ENCODE measurements at places on chromosomes 4 and X.

GRCh38 chrX:124415115-124415800 is 68.9 kb downstream of the SH2D1A start:
- DNase-seq, result no peak

DNA sequence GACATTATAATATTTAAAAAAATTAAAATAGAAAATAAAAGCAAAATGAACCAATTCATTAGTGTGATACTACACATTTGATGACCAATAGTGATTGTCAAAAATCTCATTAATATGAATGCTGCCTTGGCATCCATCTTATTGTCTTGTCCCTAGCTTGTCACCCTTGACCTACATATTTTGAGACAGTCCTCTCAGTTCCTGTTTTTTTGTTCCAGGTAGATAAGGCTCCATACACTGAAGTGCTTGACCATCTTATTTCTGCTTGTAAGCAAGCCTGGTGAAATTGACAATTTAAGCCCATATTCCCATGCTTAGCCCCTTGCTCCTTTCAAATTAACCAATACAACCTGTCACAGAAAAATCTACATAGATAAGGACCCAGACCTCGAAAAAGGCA is 534.0 kb upstream of the FMR1 start:
- no peak for DNase-seq

DNA sequence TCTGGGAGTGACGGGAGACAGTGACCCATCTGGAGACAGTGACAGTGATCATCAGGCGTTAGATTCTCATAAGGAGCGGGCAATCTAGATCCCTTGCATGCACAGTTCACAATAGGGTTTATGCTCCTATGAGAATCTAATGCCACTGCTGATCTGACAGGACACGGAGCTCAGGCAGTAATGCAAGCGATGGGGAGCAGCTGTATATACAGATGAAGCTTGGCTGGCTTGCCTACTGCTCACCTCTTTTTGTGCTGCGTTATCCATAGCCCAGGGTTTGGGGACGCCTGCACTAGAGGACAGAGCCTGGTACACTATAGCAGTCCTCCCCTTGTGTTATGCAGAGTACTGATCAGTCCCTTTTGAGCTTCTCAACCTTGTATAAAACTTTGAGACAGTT is 23.5 kb downstream of the NFKB1 start:
- DNase-seq, result no peak

GRCh38 chr4:8439914-8440491 is 520 bp downstream of the ACOX3 start:
- DNase-seq, result no peak

GRCh38 chr4:70703619-70704214 is 15.4 kb downstream of the UTP3 start:
- DNase-seq, result no peak

GRCh38 chr4:62822306-62822705 is 1586.9 kb downstream of the TECRL start:
- no peak for DNase-seq

- DNase-seq, result no peak
These were observed 27.6 kb downstream of the INTU start for GRCh38 chr4:127660284-127660885.

GRCh38 chr4:80307183-80307735 is 28.3 kb upstream of the CFAP299 start:
- no peak for DNase-seq

- DNase-seq, result no peak
These were observed 74.8 kb downstream of the IL15 start for GRCh38 chr4:141711211-141711610.

DNA sequence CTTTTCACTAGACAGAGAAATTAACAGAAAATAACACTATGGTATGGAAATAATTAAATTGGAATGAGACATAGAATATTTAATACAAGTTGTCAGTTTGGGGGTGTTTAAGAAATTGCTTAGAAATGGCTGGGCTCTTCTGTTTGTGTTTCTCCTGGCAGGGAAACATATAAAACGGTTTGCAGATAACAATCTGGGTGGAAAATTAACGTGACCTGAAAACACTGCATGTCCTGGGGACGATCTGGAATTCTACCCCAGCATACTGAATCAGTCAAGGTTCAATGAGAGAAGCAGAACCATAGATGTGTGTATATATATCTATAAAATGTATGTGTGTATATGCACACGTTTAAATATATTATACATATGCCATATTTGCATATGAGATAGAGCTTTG is 109.8 kb downstream of the SPATA18 start:
- no peak for DNase-seq

- DNase-seq, result no peak
These were observed 7.6 kb downstream of the PRRG3 start for GRCh38 chrX:151702741-151703340.

DNA sequence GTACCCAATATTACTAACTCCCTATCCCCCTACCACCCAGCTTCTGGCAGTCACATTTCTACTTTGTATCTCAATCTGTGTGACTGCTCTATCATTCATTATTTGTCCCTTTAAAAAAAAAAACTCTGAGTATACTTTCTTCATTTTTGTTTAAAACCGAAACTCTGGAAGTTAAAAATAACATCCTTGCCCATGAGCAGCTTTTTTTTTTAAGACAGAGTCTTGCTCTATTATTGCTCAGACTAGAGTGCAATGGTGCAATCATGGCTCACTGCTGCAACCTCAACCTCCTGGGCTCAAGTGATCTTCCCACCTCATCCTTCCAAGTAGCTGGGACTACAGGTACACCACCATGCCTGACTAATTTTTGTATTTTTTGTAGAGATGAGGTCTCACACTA is 15.8 kb downstream of the UBE2K start:
- no peak for DNase-seq

DNA sequence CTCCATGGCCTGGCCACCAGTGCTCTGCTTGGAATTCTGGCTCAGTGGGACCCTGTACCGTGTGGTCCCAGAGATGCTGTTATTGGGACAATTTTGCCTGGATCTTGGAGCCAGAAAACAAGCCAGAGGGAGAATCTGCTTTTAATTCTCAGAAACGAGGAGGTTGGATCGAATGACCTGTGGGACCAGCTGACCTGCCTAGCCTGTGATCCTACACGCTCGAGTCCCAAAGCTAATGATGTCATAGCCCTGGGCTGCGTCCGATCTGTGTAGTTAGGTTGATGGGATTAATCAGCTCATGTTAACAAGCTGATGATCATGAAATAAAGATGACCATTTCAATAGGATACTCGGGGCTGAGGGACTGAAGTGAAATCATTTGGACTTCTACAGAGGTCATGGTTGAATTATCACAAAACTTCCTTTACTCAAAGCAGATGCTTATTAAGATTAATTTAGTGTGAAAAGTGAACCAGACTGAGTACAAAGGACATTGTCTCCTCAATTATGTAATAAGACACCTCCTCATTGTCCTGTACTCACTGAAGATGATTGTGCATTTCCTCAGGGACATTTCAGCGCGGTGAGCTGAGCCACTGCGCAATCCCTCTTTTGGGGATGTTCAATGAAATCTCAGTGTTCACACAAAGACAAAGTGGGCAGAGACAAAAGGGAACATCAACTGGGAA is 51.9 kb upstream of the STX18 start:
- no peak for DNase-seq

GRCh38 chr4:3192188-3192587 is 56.8 kb upstream of the MSANTD1 start:
- DNase-seq, result no peak

GRCh38 chr4:65617416-65617815 is 52.9 kb downstream of the EPHA5 start:
- no peak for DNase-seq

DNA sequence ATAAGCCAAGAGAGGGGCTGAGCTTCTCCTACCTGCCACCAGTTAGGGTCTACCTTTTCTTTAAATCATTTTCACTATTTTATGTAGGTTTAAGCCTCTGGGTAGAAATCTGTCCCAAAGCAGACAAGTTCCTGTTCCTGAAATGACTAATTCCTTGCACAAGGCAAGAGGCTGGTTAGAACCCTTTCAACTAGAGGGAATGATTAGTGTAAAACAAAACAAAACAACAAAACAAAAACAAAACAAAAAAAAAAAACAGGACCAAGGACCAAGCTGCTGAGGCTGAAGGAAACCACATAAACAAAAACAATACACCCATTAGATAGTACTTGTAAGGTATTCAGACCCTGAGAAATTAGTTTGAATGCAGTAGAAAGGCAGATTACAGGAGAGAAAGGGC is 62.7 kb downstream of the MAML3 start:
- no peak for DNase-seq

DNA sequence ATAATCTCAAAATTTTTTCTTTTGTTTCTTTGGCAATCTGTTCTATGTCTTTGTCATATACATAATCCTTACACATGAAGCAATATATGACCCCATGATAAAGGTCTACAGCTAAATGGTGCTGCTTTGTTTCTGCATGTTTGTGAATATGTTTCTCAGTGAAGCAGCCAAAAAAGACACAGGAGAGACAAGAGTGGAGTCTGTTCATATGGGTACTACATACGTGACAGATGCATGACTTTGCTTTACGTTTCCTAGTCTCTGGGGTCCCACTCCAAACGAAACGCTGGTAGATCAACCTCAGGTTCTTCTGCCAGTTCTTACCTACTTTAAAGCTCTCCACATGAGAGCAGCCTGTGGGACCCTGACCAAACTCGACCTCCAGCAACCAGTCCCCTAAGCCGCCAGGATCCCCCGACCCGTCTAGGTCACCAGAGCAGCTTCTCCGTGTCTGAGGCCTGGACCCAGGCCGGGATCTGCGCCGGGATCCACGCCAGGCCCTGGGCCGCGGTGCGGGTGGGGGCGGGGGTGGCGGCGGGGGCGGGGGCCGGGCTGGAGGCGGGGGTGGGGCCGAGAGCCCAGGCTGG is 1.5 kb downstream of the USP51 start:
- DNase-seq, result peak; percentile 56

DNA sequence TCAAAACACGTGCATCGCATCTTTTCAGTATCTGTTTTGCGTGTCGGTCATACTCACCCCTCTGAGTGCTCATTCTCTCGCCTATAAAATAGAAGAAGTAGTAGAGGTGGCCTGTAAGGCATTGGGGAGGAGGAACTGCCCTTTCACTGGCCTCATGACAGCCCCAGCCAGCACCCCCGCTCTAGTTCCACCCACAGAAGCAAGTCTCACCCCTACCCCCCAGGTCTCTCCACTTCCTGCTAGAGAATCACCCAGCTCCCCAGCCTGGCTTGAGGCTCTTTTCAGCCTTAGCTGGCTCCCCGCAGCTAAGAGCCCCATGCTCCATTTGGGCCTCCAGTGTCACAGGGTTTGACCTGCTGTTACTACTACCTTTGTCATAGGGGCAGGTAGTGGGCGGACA is 11.8 kb downstream of the HDAC6 start:
- no peak for DNase-seq

- no peak for DNase-seq
These were observed 482.9 kb upstream of the TEX13C start for GRCh38 chrX:124836786-124837185.

GRCh38 chr4:47852136-47852535 is 14.3 kb upstream of the CORIN start:
- DNase-seq, result no peak

GRCh38 chr4:185874516-185875230 is 62.7 kb upstream of the SORBS2 start:
- DNase-seq, result no peak

DNA sequence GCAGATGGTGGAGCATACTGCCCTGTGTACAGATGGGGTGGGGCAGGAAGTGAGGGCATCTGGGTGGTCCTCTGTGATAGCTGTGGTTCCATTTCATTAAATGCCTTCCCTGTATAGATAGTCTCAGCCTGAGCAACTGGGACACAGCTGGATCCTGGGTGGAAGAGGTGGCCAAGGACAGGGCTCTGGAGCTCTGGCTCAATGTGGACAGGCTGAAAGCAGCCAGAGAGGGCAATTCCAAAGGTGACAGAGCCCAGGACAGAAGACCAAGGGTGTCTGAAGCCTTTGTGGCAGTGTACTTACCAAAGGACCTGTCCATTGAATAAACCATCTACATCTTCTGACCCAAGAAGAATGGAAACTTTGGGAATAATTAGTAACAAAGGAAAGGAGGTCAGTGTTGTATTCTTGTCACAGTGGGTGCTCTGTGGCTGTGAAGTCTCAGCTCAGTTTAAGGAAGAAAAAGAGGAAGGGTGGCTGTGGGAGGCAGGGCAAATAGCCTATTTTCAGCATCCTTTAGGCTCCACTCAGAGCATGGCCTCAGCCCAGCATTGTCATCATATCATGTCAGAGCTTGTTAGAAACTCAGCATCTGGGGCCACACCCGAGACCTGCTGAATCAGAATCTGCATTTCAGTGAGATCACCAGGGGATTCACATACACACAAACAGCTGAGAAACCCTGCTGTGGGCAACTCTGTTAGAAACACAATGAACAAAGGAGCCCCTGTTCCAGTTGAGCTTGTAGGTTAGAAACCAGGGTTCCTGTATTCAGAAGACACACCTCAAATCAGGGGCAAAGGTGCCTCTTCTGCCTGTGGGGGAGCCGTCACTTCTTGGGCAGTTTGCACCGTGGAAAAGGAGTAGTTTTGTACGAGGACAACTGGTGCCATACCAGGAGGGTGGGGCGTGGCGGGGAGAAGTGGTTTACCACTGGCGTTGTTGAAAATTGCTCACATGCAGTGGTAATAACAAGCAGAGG is 168.6 kb downstream of the PTTG2 start:
- no peak for DNase-seq

DNA sequence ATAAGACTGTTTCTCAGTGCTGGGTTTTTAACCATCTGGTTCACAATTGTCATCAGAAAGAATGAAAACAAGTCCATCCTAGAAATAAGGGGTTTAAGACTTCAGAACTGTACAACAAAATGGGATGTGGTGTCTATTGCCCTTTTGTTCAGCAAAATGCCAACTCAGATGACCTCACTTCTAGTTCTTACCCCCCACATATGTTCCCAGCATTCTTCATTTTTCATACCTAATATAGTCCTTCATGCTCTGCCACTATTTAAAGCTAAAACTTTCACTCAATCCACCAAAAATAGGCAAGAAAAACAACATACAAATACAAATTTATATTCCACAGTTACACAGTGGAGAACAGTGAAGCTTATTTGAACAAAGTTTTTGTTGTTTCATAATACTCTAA is 111.4 kb downstream of the SORBS2 start:
- DNase-seq, result no peak

- no peak for DNase-seq
These were observed 69.4 kb upstream of the GPR78 start for GRCh38 chr4:8510611-8511285.

DNA sequence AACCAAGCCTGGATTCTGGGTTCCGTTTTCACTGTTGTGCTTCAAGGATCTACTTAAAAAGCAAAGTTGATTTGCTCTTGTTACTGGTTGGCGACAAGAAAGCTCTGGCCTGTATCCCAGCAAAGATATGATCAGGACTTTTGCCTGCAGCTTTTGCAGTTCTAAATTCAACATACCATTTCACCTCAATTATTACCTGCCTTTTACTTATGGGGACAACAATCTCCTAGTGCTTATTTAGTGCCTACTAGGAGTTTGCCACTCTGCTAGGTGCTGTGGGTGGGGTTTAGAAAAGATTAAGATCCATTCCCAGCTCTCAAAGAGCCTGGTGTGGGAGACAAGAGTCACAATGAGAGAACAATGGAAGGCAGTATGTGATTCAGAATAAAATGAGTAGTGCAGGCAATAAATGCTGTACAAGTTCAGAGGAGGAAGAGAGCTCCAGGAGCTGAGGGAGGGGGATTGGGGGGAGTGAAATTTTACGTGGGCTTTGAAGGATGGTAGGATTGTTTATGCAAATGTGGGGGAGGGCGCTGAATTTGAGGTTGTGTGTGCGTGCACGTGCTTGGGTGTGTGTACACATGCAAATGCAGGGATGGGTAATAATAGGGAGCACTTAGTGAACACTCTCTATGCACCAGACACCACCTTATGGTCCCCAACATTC is 5.0 kb upstream of the TMEM164 start:
- DNase-seq, result no peak

GRCh38 chr4:80726471-80726870 is 304.0 kb upstream of the BMP3 start:
- DNase-seq, result no peak
